ENCODE measurements at places on chromosomes 5 and 9.

- no peak for DNase-seq
Observed at GRCh38 chr9:10366171-10366779, 246.5 kb downstream of the PTPRD start.

- no peak for DNase-seq
Observed at GRCh38 chr9:37425298-37425752, 2.8 kb downstream of the GRHPR start.

- DNase-seq = peak; percentile 11
Observed at GRCh38 chr5:55234121-55234700, 803 bp upstream of the CCNO start.

DNA sequence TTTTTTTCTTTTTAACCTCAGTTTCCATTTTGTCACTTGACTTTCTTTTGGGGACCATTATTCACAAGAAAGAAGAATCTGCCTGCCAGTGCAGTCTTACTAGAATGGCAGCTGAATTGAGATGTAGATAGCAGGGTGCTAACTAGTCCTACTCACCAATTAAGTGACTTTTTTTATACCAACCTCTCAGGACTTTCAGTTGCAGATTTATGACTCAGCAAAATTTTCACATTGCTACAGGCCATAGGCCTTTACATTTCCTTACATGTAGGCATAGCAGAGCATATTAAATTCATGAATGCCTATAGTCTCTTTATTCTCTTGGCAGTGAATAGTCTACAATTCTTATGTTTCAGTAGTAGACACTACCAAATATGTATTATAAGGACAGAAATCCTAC, 54.0 kb upstream of the FKTN start:
- DNase-seq = no peak

- DNase-seq = no peak
Observed at GRCh38 chr9:35757892-35758275, 3.8 kb upstream of the MSMP start.

GRCh38 chr5:160799184-160799583, 52.8 kb downstream of the ATP10B start:
- no peak for DNase-seq

GRCh38 chr9:87896891-87897290, 14.2 kb downstream of the SPATA31E1 start:
- DNase-seq = no peak

GRCh38 chr9:33246269-33246860, 6.4 kb downstream of the SPINK4 start:
- no peak for DNase-seq

GRCh38 chr9:85016384-85017006, 347.0 kb downstream of the NTRK2 start:
- DNase-seq = no peak

GRCh38 chr9:94985649-94986048, 259.1 kb downstream of the AOPEP start:
- DNase-seq = no peak

DNA sequence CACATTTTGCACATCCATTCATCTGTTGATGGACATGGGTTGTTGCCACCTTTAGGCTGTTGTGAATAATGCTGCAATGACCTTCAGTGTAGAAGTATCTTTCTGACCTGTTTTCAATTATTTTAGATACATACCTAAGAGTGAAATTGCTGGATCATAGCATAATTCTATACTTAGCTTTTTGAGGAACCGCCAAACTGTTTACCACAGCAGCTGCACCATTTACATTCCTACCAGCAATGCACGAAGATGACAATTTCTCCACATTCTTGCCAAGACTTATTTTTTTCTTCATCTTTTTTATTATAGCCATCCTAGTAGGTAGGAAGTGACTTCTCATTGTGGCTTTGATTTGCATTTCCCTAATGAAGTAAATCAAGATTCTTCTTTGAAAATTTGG, 36.5 kb upstream of the ASTN2 start:
- no peak for DNase-seq

DNA sequence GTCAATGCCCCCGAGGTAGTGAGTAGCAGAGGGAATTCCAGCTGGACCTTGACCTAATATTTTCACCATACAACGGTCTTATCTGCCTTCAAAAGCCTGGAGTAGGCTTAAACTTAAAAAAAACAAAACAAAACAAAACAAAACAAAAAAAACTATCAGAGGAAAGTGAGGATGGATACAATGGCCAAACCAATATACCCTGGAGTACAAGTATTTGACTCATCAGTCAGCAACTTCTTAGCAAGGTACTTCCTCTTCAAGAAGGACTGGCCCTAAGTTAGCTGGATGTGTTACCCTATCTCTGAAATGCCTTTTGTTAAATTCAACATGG, 160.6 kb upstream of the GNA14 start:
- no peak for DNase-seq

DNA sequence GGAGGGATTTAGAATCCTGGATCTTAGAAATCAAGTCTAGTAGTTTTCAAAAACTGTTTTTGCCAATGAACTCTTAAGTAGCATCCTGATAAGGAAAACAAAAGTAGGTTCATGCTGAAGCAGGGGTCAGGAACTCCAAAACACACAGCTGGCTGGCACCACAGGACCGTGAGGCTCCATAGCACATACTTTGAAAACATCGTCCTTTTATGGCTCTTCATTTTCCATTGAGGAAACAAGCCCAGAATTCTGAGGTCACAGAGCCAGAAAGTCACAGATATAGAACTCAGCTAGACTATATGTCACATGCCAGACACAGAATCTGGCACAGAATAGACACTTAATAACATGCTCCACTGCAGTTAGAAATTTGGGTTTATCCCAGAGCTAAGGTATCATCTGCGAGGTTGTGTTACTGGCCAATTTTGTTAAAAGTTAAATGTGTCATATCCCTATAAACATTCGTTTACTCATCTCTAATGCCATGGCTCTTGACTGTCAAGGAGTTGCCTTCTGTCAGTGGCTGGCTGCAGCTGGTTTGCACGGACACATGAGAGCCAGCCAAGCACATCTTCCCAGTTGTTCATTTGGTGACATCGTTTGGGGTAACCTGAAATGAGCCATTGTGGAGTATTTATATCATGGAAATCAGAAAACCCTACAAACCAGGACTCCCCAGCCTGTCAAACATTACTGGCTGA, 58.8 kb downstream of the FAM78A start:
- no peak for DNase-seq

GRCh38 chr5:52693280-52693679, 94.4 kb upstream of the ITGA1 start:
- DNase-seq = peak; percentile 16

DNA sequence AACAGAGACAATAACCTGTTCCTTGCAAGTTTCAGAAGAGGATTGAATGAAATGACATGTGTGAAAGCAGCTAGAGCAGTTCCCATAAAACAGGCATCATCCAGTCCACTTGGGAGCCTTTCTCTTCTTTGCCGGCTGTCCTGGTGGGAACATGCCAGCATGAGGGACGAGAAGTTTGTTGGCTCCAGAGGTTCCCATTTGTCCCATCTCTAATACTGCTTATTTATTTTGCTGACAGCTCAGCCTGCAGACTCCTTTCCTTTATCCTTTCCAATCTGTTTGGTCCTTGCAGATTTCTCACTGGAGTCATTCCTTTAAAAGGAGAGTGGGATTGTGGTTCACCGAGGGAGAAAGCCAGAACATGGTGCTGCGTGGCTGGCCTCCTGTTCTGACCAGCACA, 321.5 kb upstream of the CLINT1 start:
- DNase-seq = no peak

- DNase-seq = no peak
Observed at GRCh38 chr9:18447131-18447530, 26.8 kb upstream of the ADAMTSL1 start.

DNA sequence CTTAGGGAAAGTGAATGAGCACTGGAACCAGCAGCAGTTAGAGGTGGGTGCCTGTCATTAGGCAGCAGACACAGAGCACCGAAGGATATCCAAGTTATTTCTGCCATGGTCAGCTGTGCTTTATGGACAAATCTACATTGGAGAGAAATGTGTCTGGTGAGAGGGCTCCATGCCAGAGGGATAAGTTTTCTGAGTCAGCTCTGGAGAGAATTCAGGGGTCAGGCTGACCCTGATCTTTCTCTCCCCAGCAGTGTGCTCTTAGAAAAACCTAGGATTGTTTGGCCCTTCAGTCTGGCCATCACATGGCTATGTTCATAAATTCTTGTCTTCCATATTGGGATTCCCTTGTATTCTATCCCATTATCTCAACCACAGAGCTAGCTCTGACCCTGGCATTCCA, 8.9 kb upstream of the IL17B start:
- no peak for DNase-seq

DNA sequence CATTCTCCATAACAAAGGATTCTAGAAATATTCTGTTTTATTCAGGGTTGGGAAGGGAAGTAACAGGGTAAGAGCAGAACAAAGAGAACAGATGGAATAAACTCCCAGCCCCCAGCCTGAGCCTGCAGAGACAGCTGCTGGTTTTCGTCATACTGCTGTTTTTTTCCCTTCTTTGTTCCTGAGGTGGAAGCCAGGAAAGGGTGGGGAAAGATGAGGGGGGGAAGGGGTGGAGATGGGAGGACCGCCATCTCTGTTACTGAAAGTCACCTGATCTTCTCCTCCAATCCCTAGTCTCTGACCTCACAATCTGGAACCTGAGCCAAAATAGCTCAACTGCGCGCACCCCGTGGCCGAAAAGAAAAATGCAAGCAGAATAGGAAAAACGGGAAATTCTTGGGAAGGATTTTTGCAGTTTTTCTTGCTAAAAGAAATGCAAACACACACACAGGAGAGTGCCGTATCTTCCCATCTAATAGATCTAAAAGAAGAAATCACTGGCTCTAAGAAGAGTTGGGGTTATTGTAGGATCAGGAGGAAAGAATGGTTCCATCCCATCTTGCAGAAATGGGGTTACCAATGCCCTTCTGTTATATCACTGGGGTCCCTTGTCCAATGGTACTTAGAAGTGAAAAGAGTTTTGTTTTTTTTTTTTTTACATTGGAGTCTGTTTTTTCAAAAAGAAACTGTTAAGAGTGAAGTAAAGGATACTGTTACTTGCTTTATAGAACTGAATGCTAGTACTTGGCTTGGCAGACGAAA, 57.9 kb downstream of the DIAPH1 start:
- DNase-seq = no peak

- no peak for DNase-seq
Observed at GRCh38 chr5:135876146-135876545, 19.5 kb downstream of the IL9 start.

- no peak for DNase-seq
Observed at GRCh38 chr5:118228489-118228888, 759.9 kb downstream of the DTWD2 start.

- no peak for DNase-seq
Observed at GRCh38 chr9:116900543-116900942, 213.4 kb downstream of the TRIM32 start.

- DNase-seq = no peak
Observed at GRCh38 chr9:95074632-95075031, 242.9 kb downstream of the FANCC start.

DNA sequence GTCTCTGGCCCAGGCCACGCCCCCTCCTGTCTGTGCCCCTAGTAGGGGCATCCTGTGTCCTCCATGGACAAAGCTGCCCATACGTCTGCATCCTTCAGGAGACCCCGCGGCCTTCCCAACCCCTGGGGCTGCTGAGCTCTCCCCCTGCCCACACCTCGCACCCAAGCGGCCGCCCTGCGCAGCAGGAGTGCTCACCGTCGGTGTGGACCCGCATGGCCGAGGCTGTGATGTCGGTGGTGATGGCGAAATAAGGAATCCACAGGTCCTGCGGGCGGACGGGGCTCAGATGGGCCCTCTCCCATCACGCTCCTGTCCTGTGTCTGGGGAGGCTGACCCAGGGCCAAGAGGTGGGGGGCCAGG, 4.8 kb upstream of the NSMF start:
- no peak for DNase-seq

GRCh38 chr5:124180875-124181461, 565.5 kb downstream of the ZNF608 start:
- no peak for DNase-seq

- DNase-seq = no peak
Observed at GRCh38 chr9:77882294-77882693, 149.3 kb downstream of the GNAQ start.

GRCh38 chr5:135149956-135150723, 116.1 kb upstream of the PITX1 start:
- no peak for DNase-seq

DNA sequence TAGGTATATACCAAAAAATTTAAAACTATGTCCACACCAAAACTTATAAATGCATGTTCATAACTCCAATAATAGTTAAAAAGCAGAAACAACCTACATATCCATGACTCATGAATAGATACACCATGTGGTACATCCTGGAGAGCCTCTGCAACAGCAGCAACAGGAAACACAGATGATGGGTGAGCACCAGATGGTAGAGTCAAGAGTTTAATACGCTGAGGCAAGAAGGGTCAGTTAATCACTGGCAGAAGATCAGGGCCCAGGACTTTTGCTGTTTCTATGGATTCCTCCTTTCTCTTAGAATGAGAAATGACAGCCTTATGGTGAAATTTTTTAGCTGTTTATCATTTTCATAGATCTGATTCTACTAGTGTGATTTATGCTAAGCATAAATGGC, 351.8 kb upstream of the ADAMTSL1 start:
- DNase-seq = no peak

DNA sequence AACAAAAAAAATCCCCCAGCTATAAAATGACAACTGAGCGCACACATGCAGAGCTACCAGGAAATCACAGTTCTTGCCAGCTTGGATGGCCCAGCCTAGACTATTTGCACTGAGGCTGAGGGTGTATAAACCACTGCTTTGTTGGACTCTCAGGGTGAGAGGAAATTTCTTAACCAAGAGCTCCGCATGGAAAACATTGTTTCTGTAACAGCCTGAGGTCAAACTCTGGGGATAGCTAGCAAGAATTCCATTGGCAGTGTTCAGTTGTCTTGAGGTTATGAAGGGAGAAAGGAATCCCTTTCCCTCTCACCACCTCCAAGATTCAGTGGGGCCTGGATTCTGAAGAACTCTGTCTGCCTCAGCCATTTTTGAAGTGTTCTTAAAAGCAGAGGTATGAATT, 360.0 kb downstream of the OSTF1 start:
- DNase-seq = no peak

Data from stimulated activated CD4-positive, alpha-beta T cell treated with anti-CD3 and anti-CD28 coated beads, Interleukin-4, amount 100 ng/mL, for 1 hour (primary cell).